GM19239 (cell line): ENCODE measurements at places on chromosomes 7 and 10.
A peak's percentile ranks its signal among the peaks of the same experiment; 100 is the strongest.

DNA sequence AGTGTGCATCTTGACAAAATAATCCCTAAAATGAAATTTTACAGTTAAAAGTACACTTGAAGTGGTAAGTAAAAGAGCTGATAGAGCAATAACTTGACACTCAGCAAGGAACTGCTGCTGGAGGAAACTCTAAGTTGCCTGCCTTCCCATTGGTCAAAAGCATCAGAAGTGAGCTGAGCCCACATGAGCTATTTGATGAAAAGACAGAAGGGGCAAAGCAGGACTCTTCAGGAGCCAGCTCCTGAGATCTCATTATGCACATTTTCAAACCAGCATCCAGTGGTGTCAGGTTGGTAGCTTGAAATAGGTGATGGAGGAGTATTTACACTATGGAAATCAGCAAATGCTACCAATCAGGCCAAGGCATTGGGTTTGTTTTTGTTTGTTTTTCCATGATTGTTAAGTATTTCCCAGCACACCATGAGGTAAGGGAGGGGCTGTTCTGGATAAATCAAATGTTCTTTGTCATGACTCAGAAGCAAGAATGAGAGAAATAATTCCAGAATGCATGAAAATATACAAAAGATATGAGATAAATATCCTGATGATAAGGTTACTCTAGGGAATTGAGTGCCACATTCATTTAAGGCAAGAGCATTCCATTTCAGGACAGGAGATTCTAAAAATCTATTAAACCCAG is 316.6 kb downstream of the SNX13 start:
- no peak for DNase-seq

GRCh38 chr10:97519342-97519741 is 20.6 kb downstream of the UBTD1 start:
- DNase-seq: no peak

DNA sequence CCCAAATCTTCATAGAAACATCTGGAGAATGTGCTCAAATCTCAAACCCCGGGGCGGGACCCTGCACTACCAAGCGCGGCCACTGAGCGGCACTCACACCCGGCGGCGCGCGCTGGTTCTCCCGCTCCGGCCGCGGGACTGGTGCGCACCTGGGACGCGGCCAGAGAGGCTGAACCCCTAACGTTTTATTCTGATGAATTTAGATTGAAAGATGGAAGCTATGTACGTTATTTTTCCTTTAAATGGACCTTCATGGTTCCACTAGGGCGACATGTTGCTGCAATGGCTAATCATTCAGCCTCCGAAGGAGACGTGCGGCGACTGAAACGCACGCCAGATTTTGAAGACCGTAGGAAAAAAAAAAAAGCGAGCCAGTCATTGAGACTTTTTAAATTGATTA is 107.0 kb upstream of the INSIG1 start:
- DNase-seq: peak; percentile 58

DNA sequence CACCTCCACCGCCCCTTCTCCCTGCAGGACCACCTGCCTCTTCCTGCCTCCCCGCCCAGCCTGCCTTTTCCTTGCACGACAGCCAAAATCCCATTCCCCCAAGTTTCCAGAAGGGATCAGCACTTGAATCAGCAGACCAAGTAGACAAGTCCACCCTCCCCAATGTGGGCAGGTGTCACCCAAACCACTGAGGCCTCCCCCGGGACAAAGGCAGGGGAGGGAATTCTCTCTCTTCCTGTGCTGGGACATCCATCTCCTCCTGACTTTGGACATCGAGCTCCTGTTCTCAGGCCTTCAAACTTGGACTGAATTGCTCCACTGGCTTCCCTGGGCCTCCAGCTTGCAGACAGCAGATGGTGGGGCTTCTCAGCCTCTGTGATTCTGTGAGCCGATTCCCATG is 21.6 kb upstream of the PSMG3 start:
- no peak for DNase-seq

GRCh38 chr10:45180507-45180906 is 134.9 kb downstream of the OR13A1 start:
- DNase-seq: no peak

- DNase-seq: no peak
These were observed 90.3 kb downstream of the BTRC start for GRCh38 chr10:101444058-101444898.

DNA sequence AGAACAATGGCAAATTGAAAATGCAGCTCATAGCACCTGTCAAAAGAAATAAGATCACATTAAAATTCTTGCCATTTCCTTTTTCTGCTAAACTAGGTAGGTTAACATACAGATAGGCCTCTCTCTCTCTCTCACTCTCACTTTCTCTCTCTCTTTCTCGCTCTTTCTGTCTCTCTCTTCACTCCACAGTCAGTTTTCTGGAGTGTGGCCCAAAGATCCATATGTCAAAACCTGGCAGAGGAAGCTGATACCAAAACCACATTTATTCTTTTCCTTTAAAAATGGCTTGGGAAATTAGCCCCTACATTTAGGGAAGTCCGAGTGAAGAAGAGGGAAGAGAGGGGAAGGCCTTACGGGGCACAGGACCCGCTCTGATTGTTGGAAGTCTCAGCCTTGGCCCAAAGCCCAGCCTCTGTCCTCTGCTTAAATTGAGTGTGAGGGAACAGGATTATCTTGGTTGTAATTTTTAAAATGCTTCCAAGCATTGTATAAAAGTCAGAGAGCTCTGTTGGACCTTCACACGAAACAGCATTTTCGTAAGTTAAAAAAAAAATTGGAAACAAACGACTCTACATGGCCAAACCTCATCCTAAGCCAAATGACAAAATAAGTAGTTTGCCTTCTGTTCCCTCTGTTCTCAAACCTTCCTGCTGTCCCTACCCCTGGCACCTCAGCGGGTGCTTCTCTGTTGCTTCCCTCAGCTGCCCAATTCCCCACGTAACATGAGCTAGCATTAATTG is 83.2 kb downstream of the FRMD4A start:
- no peak for DNase-seq

- DNase-seq: no peak
These were observed 22.0 kb upstream of the EEPD1 start for GRCh38 chr7:36131026-36131425.

- no peak for DNase-seq
These were observed 80.3 kb upstream of the RET start for GRCh38 chr10:42996588-42996987.

DNA sequence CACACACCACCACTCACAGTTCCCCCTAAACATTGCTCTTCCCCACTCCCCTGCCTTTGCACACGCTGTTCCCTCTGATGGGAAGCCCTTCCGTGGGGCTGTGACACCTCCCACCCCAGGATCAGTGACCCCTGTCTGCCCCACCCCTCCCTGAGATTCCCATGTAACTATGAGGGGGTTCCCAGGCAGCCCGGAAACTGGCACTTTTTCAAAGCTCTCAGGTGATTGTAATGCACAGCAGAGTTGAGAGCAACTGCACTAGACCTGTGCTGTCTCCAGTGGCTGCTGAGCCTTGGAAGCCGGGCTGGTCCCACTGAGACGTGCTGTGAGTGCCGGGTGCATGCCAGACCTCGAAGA is 29.8 kb downstream of the GPRIN2 start:
- DNase-seq: no peak

DNA sequence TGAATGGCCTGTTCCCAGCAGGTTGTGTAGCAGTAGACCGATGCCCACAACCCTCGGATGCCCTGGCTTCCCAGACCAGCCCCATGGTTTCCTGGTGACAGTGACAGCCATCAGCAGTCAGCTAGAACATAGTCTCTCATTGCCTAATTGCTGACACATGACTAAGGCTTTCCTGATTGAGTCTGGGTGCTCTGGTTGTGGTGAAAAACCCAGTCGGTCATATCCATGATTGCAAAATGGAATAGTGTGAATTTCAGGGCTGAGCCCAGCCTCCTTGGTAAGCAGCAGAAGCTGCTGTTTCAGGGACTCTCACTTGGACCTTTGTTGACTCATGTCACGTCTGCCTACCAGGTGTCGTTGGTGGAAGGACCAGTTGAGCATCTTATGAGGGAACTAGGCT is 36.6 kb downstream of the POR start:
- DNase-seq: no peak

DNA sequence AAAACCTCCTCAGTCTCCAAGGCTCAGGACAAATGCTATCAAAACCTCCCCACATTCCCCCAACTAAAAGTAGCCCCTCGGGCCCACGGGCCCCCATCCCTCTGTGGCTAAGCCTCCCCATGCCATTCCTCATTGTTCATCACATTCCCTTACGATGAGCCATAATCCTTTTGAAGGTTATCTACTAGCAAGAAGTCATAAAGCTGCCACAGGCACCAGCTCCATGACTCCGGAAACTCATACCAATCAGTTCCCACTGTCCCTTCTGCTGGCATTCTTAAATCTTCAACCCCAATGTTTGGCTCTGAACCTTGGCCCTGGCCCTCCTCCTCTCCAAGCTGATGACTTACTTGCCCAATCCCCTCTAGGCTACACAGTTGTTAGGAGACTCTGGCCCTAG is 19.4 kb upstream of the TM9SF3 start:
- no peak for DNase-seq

GRCh38 chr10:101894742-101895141 is 51.1 kb upstream of the KCNIP2 start:
- DNase-seq: no peak

GRCh38 chr7:158623241-158623640 is 35.6 kb upstream of the PTPRN2 start:
- DNase-seq: no peak

- no peak for DNase-seq
These were observed at the start of gene CALML5 for GRCh38 chr10:5499493-5500140. TSS of gene CALML5 (minus strand) at chr10:5499570. CDS start at chr10:5499438, 132 bp downstream.

- DNase-seq: no peak
These were observed 220.9 kb upstream of the PLXDC2 start for GRCh38 chr10:19595212-19595845.

GRCh38 chr7:22138106-22138505 is 192.4 kb upstream of the CDCA7L start:
- DNase-seq: no peak

DNA sequence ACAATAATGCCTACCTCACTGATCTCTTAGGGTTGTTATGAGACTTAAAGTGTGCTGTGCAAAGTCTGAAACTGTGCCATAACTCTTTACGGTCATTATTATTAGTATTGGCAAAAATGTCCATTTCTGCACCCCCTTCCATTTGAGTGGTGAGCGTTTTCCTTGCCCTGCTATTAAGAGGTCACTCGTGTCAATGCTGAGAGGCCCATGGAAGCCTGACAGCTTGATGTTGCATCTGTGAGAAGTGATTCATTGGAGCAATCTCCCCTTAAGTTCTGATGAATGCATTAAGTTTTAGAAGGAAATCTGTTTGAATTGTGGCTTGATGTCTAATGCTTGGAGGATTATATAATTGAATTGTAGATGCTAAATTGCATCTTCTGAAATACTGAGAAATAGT is 253.3 kb downstream of the FRMD4A start:
- no peak for DNase-seq

GRCh38 chr7:11060893-11061292 is 87.2 kb downstream of the PHF14 start:
- no peak for DNase-seq

DNA sequence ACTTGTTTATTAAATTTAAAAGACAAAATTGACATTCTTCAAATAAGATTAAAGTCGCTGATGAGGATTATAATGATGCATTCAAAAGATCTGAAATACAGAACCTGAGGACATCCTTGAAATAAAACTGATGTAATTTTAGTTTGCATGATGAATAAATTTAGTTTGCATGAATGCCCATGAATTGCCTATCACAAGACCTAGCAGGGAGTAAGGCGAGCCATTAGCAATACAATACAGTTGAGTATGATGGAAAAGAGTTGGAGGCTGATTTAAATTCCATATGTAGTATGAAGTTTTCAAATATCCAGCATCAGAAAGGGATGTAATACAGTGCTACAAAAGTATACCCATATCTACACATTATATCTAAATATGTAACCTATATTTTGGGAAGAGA is 321.3 kb downstream of the CACNA2D1 start:
- DNase-seq: no peak

DNA sequence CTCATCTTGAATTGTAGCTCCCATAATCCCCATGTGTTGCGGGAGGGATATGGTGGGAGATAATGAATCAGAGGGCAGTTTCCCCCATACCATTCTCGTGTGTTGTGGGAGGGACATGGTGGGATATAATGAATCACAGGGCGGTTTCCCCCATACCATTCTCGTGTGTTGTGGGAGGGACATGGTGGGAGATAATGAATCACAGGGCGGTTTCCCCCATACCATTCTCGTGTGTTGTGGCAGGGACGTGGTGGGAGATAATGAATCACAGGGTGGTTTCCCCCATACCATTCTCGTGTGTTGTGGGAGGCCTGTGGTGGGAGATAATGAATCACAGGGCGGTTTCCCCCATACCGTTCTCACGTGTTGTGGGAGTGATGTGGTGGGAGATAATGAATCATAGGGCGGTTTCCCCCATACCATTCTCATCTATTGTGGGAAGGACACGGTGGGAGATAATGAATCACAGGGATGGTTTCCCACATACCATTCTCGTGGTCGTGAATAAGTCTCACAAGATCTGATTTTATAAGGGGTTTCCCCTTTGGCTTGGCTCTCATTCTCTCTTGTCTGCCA is 271.0 kb downstream of the MAD1L1 start:
- no peak for DNase-seq

GRCh38 chr10:101267290-101267680 is 38.0 kb upstream of the LBX1 start:
- DNase-seq: no peak

GRCh38 chr10:106384496-106384895 is 780.0 kb downstream of the SORCS1 start:
- no peak for DNase-seq

GRCh38 chr7:151271699-151272355 is 23.3 kb upstream of the SMARCD3 start:
- DNase-seq: no peak

DNA sequence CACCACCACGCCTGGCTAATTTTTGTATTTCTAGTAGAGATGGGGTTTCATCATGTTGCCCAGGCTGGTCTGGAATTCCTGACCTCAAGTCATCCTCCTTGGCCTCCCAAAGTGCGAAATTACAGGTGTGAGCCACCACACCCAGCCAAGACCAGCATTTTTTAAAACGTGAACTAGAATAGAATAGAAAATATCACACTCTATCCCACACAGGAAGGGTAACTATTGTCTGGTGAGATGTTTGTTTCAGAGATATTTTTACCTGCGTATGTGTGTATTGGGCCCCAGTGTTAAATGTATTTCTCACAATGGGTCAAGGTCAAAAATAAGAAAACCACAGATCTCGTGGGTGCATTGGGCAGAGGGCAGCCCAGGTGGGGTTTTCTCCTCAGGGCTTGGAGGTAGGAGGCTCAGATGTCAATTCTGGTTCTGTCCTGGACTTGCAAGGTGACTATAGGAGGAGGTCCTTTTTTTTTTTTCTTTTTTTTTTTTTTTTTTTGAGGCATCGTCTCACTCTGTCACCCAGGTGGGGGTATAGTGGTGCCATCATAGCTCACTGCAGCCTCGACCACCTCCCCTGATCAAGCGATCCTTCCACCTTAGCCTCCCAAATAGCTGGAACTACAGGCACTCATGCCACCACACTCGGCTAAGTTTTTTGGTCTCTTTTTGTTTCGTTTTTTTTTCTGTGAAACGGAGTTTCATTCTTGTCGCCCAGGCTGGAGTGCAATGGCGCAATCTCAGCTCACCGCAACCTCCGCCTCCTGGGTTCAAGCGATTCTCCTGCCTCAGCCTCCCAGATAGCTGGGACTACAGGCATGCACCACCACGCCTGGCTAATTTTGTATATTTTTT is 19.0 kb downstream of the SH2B2 start:
- no peak for DNase-seq

- DNase-seq: peak; percentile 6
These were observed 24.1 kb upstream of the PNLIP start for GRCh38 chr10:116521424-116522290.

GRCh38 chr10:27680691-27681605 is 64.7 kb downstream of the MKX start:
- DNase-seq: no peak

- DNase-seq: no peak
These were observed 130.5 kb downstream of the CUX1 start for GRCh38 chr7:101947899-101948298.
